ENCODE measurements at places on chromosomes 6 and 20.

DNA sequence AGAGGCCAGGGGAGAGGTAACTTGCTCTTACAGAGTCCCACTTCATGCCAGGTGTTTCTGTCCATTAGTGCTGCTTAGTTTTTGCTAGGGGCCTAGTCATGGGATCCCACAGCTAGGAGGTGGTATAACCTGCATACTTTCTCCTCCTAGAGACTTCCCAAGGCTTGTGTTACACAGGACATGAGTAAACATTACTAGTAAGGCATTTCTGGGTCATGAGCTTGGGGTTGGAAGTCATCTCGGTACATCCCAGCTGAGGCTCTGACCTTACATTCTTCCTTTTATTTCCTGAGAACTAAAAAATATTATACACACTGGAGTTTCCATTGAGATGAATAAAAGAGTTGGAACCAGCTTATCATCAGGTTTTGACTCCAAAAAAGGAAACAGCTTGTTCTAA, 20.9 kb upstream of the PNPLA1 start:
- DNase-seq: no peak

DNA sequence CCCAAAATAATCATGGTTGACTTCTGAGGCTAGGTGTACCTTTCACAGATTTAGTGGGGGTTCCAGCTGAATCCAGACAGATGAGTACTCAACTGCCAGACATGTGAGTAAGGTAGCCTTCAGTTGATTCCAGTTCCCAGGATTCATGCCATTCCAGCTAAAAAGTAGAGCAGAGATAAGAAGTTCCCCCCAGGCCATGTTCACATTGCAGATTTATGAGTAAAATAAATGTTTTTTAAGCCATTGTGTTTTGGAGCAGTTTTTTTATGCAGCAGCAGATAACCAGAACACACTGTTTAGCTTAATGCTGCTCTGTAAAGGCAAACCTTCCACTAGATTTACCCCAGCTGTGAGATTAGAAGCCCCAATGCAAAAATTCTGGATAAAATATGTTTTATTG, 245.0 kb downstream of the RFPL4B start:
- no peak for DNase-seq

- DNase-seq: no peak
Measured at GRCh38 chr6:37287519-37288157, 29.7 kb upstream of the TMEM217 start.

DNA sequence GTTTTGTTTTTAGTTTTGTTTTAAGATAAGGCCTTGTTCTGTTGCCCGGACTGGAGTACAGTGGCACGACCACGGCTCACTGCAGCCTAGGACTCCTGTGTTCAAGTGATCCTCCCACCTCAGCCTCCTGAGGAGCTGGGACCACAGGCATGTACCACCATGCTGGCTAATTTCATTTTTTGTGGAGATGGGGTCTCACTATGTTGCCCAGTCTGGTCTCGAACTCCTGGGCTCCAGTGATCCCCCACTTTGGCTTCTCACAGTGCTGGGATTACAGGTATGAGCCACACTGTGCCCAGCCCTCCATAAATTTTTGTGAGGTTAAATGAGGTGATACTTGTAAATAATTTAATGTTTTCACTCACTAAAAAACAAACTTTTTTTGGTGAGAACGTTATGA, 76.6 kb downstream of the ARID1B start:
- DNase-seq: no peak

DNA sequence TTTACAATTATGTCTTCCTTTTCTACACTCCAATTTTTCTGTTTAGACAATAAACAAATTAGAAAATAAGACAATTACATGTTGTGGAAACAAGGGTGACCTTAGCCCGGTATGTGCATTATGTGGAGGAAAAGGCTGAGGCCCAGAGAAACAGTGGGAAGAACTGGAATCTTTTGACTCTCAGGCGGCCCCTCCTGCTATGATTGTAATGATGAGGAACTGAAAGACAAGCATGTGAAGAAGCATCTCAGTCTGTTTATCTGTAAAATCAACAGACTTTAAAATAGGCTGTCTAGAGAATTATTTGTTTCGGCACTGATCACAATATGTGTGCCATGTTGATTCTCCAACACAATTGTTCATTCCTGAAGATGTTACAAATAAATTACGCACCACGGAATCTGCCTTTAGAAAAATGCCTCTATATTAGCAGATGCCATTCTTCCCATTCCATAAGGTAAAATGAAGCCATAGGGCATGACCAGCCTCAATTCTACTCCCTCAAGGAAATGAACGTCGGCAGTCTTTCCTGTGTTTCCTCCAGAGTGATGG, 1201.6 kb upstream of the CITED2 start:
- no peak for DNase-seq

DNA sequence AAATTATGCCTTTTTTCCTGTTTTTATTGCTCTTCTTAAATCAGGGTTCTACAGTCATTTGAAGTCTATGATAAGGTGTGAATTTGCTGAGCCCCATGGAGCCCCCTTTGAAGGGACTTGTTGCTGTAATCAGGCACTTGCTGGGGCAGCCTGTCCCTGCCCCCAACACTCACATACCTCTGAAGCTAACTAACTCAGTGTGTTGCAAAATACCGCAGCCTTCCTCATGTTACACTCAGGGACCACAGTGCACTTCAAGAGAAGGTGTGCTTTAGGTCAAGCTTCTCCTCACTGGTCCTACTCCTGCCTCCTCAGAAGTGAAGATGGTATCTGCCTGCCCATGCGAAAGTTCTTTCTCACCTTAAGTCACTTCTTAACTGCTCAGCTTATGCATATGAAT, 66.1 kb upstream of the GLP1R start:
- no peak for DNase-seq

DNA sequence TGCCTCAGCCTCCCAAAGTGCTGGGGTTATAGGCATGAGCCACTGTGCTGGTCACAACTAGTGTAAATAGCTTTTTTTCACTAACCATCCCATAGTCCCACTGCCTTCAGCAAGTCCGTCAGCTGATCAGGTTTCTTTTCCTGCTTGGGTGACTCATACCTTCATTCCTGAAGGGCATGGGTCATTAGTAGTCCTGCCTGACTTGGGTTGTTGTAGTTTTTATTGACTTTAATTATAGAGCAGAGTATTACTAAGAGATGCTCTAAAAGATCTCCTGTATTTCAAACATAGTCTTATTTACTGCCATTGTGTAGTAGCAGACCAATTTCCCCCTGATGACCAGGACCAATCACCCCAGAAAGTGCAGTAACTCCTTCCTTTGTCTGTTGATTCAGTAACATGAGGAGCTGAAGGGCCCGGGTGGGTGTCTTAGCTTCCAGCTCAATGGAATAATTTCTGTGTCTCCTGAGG, 25.8 kb downstream of the HLA-C start:
- DNase-seq: no peak

GRCh38 chr6:13282393-13283069, 45.8 kb downstream of the TBC1D7 start:
- no peak for DNase-seq

DNA sequence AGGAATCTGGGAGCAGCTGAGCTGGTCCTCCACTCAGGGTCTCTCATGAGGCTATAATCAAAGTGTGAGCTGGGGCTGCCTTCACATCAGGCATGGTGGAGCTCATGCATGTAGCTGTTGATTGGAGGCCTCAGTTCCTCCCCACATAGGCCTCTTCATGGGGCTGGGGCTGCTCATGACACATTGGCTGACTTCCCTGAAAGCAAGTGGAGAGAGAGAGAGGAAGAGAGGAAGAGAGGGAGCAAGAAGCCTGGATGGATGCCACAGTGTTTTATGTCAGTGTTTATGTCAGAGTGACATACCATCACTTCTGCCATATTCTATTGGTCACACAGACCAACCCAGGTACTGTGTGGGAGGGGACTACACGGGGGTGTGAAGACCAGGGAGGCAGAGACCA, 43.8 kb downstream of the EYA2 start:
- DNase-seq: no peak

DNA sequence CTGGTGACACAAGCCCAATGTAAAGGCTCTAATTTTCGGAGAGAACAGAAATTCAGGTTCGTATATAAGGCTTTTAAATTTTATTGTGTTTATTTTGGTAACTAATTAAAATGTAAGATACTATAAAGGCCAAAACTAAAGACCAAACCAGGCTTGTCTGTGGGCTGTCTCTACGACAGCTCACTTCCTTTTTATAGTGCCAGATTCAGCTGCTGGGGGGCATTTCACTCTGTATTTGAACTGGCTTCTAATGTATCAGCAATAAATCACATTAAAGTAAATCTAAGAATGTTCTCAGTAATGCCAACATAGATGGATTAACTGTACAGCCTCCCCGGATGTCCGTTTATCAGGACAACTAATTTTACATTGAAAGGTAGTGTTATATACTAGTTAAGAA, 31.1 kb upstream of the STXBP5 start:
- DNase-seq: no peak

DNA sequence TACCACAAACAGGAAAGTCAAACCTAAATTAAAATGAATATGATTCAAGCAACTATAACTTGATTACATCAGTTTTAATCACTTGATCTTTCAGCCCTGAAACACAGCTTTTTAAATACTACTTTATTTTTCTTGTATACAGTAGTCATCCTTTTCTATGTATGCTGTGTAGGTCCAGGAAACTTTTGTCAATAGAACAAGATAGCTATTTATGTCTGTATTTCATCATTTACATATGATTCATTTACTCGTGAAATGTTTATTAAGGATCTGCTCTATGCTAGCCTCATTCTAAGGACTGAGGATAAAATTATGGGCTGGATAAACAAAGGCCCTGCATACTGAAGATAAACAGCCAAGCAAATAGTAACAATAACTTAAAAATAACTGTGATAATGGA, 930.2 kb downstream of the TFAP2A start:
- no peak for DNase-seq

DNA sequence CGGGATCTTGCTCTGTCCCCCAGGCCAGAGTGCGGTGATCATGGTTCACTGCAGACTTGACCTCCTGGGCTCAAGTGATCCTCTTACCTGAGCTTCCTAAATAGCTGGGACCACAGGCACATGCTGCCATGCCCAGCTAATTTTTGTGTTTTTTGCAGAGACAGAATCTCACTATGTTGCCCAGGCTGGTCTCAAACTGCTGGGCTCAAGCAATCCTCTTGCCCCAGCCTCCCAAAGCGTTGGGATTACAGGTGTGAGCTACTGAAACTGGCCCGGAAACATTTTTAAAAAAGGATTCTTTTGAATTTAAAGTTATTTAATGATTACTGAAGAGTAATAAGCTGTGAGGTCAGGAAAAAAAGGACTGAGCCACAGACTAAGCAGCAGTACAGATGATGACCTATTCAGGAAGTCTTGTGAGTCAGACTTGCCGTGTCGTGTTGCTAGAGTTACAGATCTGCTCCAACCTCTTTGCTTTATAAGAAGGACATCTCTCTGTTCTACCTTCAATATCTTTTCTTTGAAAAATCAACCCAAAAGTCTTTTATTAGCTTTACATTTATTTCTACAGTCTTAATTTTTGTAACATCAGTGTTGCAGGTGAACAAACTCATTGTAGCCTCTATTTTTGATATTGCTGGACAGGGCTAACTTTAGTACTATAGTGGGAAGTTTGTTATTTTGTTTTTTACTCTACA, 108.7 kb downstream of the NCOA3 start:
- no peak for DNase-seq

- DNase-seq: no peak
Measured at GRCh38 chr6:169787797-169788196, 36.4 kb downstream of the ERMARD start.

DNA sequence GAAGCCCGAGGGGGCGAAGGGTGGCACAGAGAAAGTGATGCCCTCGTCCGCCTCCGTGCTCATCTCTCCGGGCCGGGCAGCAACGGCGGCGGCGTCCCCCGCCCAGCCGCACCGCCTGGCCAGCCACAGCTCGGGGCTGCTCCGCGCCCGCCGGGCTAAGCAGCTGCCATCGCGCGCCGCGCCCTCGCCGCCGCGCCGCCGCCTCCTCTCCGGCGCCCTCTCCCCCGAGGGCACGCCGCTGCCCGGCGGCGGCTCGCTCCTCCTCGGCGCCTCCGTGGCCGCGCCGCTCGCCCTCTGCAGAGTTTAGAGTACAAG, 225 bp downstream of the MAP3K5 start:
- peak; percentile 40 for DNase-seq

DNA sequence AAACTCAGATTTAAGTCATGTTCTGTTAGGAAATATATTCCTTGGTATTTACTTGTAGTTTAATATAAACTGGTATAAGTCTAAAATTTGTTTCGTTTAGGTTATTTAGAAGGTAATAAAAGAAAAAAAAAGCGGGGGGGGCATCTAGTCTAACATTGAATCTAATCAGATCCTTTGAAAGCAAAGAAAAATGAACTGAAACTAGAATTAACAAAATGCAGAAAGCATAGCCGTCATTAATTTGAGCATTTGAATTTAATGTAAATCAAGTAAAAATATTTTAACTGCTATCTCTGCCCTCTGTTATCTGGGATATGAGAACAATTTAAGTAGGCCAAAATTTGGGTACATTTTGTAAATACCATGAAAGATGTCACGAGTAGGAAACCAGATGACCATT, 54.1 kb downstream of the SNX9 start:
- DNase-seq: no peak

- DNase-seq: no peak
Measured at GRCh38 chr6:144893680-144894151, 608.6 kb downstream of the UTRN start.

DNA sequence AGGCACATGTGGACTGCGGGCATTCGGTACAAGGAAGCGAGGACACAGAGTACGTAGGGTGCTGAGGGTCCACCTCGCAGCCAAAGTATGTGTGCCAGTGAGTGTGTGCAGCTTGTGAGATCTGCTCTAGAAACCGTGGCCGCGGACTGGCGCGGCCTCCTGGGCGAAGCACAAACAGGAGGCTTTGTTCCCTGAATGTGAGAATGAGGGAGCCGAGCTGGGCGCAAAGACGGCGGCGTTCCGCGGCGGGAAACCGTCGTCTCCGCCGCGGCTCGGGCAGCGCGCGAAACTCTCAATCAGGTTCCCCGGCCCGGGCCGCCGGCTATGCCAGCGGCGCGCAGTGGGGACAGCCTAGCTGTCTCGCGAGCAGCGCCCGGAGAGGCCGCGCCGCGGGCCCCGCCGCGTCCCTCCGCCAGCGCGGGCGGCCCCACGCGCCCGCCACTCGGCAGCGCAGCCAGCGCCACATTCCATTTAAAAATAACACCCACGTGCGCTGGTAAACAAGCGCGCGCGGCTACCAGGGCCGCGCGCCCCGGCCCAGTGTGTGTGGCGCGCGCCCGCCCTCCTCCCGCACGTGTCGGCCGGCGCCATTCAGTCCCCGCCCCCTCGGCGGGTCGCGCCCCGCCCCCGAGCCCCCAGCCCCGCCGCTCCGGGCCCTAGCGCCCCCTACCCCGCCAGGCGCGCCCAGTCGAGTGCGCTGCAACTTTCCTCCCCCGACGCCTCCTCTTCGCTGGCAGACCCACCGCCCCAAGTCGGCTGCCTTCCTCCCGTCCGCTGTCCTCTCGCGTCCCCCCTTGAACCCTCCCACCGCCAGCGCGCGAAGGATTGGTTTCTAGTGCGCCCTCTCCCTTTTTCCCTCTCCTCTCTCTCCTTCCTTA, 3.0 kb upstream of the FOXO3 start:
- peak; percentile 77 for DNase-seq

GRCh38 chr6:150894935-150895552, 29.5 kb downstream of the MTHFD1L start:
- DNase-seq: no peak
